Mammary epithelial cell (primary cell): ENCODE measurements at places on chromosomes 13 and 19.

DNA sequence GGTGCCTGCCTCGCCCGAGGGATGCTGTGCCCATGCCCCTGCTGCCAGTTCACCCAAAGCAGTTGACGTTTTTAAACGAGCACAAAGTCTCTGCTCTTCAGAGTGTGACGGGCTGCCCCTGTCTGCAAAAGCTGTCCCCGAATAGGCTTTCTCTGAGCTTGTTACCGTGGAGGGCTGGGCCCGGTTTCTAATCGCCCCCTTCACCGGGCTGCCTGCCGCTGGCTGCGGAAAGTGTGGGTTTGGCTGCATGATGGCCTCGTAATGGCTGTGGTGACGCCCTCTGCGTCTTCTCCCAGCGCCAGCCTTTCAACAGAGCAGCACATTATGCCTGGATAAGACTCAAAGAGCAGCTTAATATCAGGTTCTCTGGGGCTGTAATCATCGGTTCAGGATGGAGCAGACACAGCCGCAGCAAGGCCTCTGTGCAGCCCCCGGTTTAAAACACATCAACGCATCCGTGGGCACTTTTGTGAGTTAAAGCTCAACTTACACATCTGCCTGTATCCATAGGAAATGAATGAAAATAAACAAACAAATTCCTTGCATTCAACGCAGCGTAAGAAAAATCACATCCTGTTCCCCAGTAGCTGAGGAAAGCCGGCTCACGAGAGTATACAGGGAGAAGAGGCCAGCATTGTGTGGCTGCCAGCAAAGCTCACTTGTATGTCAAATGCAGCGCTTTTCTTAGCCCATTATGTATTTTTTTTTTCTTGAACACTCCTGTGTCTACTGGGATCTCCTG lies 166.4 kb upstream of the SOX1 start:
- no peak for DNase-seq

DNA sequence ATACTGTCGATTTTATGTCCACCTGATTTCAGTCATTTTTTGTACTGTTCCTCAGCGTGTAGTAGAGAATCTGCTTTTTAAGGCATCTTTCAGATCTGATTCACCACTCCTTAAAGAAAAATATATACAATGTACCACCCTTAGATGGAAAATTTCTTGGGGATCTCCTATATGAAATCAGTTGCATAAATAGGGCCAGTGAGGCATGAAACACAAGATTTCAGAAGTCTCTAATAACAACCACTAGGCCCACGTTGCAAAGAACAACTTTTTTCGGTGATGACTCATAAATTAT lies 1.4 kb downstream of the USP12 start:
- peak; percentile 70 for DNase-seq

DNA sequence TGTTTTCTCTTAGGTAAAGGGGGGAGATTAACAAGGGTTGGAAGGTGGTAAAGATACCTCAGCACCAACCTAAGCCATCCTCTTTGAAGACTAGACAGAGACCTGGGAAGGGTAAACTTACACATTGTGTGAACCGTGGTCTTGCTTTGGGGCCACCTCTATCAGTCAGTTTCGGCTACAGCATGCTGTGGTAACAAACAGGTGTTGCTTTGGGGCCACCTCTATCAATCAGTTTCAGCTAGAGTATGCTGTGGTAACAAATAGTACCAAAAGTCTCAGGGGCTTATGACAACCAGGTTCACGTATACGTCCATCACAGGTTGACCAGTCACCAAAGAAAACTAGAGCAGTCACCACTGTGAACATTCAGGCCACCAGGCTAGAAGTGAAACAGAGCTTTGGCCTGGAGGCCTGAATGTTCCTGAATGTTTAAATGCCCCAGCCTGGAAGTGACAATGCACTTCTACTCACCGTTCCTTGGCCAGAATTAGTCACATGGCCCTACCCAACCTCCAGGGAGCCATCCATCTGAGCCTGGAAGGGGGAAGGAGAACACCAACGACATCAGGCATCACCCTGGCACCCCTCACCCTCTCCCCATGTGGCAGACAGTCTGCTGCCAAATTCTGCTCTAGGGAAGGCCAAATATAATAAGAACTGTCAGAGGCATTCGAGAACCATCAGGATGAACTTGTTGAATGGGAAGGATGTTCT lies 3.8 kb downstream of the FXYD7 start:
- DNase-seq: no peak

DNA sequence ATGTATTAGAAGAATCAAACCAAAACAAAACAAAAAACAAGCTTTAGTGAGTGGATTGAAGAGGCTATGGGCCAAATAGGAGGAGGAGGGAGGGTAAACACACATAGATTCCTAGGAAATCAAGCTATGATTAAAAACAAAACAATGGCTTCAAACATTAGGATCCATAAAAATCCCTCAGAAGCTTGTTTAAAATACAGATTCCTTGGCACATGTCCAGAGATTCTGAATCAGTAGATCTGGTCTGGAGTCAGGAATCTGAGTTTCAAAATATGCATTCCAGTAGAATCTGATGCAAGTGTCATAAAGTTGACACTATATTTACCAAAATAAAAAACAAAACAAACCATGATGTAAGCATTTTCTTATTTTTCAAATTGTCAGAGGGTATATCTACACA lies 692.8 kb upstream of the SGCG start:
- DNase-seq: no peak

GRCh38 chr19:50925734-50926133 lies 14.5 kb upstream of the KLK4 start:
- DNase-seq: peak; percentile 80

DNA sequence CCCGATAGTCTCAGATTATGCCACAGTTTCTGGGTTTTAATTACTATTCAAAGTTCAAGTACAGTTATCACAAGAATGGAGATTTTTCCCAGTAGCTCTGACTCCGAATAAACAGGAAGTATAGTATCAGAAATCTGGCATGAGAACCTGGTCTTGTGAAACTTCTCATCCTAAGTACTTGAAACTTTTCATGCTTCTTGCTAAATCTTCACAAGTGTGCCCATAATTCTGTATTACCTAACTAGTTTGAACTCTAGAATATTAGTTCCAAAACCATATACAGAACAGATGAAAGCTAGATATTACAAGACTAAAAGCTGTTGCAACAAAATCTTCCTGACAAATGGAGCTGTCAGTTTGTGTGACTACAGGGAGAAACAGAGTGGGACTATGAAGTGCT lies 70.5 kb upstream of the CSNK1A1L start:
- DNase-seq: peak; percentile 40
